ENCODE measurements at places on chromosomes 13 and 19. TPM values are rescaled to one million over a fixed set of nuclear protein-coding genes. Genes with fewer than 3 reads are reported as not detected.

DNA sequence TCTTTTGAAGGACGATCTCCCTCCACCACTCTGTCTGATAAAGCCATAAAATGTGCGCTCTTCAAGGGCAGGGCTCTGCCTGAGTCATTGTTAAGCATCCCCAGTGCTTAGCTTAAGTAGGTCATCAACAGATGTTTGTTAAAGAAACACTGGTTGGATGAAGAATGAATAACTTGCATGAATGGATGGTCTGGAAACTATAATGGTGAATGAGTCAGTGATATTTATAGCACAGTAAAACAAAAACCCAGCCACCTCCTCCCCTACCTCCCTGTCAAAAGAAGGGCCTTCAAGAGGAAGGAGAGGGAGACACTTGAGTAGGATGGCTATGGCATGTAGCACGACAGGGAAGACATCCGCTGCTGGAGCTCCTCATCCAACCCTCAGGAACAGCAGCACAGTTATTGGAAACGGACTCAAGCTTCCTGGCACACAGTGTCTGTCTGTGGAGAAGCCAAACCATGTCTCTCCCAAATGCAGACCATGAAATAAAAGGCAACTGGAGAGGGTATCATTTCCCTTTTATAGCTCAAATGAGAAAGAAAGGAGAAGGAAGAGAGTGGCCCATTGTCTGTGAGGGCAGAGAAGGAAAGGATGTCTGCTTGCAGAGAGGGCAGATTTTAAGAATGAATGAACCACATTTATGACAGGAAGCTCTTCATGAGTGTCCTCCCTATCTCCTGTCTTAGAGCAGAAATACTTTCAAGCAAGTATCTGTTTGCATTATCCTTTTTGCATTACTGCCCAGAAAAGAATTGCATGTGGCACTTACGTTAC lies 183.5 kb upstream of the UBL3 start:
- no peaks in the 10 kb centered on the region for H3K36me3 ChIP-seq
- peaks cover 16% of the 10 kb centered on the region for H3K4me1 ChIP-seq
- H3K4me3 ChIP-seq: no peak overlapping the region
- peak overlapping the region; percentile 72 for H3K27ac ChIP-seq

DNA sequence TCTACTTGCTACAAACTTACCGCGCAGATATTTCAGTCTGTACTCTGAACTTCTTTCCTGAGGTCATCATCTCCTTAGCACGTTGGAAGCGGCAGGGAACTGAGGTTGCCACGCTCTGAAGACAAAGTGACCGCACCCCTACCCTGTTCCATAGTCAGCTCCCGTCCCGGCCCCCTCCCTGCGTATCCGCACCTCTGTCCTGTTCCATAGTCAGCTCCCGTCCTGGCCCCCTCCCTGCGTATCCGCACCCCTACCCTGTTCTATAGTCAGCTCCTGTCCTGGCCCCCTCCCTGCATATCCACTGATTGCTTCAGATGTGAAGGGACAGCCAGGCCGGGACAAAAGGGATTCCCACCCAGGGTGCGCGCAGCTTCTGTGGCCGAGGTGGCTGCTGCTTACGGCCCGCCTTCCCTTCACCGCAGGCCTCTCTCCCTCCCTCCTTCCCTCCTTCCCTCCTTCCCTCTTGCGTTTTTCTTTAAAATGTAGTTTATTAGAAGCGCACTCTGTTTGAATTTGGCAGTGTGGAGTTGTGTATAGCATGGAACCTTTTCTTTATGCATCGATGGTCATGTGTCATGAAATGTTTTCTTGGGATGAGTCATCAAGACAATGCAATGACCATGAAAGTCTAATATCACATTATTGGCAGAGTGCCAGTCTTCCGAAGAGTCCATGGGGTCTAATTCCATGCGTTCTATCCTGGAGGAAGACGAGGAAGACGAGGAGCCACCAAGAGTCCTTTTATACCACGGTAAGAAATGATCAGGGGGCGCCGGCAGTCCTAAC lies 21.9 kb upstream of the NDUFS7 start:
- DNase-seq: peak; percentile 65
- H3K36me3 ChIP-seq: peaks cover 78% of the 10 kb centered on the region
- H3K27me3 ChIP-seq: no peaks in the 10 kb centered on the region
- H3K27ac ChIP-seq: peak overlapping the region; percentile 56
- H3K4me1 ChIP-seq: peaks cover 39% of the 10 kb centered on the region

DNA sequence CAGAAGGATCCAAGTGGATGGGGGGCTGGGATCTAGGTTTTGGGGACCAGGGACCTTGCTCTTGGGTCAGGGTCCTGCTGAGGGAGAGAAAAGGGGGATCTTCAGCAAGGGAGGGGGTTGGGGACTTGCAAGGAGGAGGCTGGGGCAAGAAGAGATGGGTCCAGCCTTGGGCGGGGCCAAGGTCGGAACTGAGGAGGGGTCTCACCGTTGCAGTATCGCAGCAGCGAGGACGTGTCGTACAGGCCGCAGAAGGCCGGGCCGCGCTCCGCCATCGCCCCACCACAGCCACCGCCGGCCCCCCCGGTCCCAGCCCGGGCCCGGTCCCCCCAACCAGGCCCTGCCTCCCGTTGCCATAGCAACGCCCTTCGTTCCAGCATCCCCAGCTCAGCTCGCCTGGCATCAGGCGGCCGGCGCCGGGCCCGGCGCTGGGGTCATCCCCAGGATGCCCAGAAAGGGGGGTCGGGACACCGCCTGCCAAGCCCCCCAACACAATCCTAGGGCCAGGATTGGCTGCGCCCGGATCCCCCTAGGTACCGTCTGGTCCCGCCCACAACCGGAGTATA lies 6.0 kb upstream of the EML2 start:
- H3K27me3 ChIP-seq: peaks cover 40% of the 10 kb centered on the region
- no peak overlapping the region for H3K4me3 ChIP-seq
- H3K27ac ChIP-seq: no peak overlapping the region
- H3K36me3 ChIP-seq: no peaks in the 10 kb centered on the region
- H3K4me1 ChIP-seq: peaks cover 37% of the 10 kb centered on the region
- no peak for DNase-seq

DNA sequence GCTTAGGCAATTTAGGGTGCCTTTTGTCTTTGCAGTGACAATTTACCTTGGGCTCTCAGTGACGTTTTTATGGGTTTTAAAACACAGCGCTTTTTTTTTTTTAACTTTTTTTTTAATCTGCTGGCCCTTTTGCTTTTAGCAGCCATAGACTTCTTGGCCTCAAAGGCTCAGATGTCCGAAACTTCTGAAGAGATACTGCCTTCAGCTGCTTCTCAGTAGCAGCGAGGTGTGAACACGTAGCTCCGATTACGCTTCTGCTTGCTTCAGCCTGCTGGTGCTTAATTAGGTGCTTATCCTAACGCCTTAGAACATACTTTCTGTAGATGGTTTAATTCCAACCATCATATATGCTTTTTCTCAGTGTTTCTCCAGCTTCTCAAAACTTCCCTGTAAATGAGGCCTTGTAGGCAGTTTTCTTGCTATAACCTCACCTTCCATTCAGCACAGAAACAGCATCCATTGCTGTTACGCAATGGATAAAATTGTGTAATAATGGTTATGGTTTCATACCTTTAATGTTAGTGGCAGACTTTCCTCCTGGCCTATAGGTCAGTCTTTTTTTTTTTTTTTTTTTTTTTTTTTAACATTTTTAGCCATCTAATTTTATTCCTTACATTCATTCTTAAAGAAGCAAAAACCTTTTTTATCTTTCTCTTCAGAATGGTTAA lies 723.9 kb downstream of the GPC5 start:
- H3K27ac ChIP-seq: no peak overlapping the region
- no peaks in the 10 kb centered on the region for H3K36me3 ChIP-seq
- DNase-seq: no peak

The PRR19 gene
- 0.27 TPM for total RNA-seq

DNA sequence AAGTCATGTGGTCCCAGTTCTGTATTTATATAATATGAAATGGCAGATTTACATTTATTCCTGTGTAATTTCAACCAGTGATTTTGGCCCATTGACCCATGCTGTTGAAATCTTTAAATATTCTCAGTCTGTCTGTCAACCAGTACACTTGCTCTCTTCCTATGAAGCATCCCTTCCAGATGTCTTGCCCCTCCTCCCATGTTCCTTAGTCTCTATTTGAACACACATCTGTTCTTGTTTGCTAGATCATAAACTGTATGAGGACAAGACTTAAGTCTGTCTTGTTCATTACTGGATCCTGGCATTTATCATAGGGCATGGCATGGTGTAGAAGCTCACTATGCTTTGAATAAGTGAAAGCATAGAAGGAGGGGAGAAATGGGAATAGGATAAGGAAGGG lies 34.9 kb downstream of the STARD13 start:
- peak overlapping the region; percentile 69 for H3K27ac ChIP-seq
- no peaks in the 10 kb centered on the region for H3K27me3 ChIP-seq
- no peaks in the 10 kb centered on the region for H3K36me3 ChIP-seq
- DNase-seq: peak; percentile 66
- no peak overlapping the region for H3K4me3 ChIP-seq

The EHD2 gene
- 30.5 TPM for total RNA-seq

The TMEM145 gene
- total RNA-seq: 0.04 TPM

DNA sequence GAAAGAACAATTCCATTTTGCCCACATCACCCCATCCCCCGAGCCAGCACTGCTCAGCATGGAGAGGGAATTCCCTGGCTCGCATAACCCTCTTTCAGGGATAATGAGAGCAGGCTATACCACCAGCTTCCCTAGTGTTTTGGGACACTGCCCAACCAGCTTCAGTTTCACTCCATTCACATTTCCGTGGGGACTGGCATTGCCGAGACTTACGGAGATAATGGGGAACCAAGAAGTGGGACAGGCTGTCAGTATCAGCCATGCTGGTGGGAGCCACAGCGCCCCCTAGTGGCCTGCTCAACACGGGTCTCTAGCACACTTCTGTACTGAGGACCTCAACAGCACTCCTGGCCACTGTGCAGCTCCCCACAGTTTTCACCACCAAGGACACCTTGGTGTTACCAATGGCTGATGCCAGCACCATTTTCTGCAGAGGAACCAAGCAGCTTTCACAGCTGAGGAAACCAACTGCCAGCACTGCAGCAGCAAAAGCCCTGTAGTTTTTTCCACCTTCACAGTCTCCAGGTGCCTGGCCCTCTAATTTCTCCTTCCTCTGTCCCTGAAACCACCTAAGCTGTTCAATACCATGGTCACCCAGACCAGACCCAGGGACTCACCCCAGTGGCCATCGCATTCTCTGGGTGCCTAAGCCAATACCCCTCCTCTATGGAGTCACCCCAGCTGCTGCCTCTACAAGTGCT lies 23.7 kb downstream of the SLC6A16 start:
- H3K36me3 ChIP-seq: no peaks in the 10 kb centered on the region
- no peak overlapping the region for H3K27ac ChIP-seq
- H3K4me3 ChIP-seq: no peak overlapping the region
- no peaks in the 10 kb centered on the region for H3K27me3 ChIP-seq
- peaks cover 6% of the 10 kb centered on the region for H3K4me1 ChIP-seq

The ZNF878 gene
- total RNA-seq: 0.31 TPM

DNA sequence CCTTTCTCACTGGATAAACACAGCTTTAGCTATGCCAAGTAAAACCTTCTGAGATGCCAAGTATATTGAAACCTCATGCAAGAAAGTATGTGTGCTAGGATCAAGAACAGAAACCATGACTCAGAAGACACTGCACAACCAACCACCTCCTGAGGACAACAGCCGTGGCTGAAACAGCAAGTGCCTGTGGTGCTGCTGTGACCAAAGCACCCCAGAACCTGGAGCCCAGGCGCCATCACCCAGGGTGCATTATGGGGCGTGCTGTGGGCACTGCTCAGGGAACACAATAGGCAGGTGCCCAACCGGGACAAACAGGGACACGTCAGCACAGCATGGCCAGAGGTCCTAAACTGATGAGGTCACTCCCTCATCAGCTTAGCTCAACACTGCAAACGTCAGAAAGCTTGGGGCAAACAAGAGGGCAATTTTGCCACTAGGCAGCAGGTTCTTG lies 101.3 kb upstream of the SLC15A1 start:
- H3K4me1 ChIP-seq: peaks cover 3% of the 10 kb centered on the region
- H3K27ac ChIP-seq: no peak overlapping the region
- peak; percentile 23 for DNase-seq

DNA sequence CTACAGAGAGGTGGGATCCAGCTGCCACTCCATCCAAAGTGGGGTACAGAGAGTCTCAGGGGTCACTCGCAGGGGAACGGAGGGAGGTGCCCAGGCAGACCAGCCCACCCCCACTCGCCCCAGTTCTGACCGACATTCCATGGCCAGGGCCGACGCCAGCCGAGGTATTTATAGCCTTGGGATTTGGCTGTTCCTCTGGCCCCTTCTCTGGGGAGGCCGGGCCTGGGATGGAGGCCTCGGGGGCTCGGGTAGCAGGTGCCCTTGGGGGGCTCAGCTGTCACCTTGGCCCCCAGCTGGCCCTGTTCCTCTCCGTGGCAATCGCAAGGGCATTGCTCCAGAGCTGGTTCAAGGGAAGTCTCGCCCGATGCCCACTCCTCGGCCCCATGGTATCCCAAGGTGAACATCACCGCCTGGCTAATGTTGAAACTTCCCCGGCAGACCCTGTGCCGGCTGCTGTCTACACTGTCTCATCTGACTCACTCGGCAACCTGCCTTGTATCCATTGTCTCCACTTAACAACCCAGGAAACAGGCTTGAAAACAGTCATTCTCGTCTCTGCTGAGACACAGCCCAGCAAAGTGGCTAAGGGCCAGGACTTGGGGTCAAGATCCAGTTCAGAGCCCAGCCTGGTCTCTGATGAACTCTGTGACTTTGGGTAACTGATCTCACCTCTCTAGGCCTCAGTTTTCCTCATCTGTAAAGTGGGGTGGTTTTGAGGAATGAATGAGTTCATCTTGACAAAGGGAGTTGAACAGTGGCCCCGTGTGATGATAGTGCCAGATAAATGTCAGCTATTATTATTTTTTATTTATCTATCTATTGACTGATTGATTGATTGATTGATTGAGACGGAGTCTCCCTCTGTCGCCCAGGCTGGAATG lies 9.7 kb downstream of the PRKACA start:
- peaks cover 47% of the 10 kb centered on the region for H3K4me1 ChIP-seq
- peaks cover 45% of the 10 kb centered on the region for H3K36me3 ChIP-seq
- peak overlapping the region; percentile 86 for H3K27ac ChIP-seq
- no peak overlapping the region for H3K4me3 ChIP-seq

DNA sequence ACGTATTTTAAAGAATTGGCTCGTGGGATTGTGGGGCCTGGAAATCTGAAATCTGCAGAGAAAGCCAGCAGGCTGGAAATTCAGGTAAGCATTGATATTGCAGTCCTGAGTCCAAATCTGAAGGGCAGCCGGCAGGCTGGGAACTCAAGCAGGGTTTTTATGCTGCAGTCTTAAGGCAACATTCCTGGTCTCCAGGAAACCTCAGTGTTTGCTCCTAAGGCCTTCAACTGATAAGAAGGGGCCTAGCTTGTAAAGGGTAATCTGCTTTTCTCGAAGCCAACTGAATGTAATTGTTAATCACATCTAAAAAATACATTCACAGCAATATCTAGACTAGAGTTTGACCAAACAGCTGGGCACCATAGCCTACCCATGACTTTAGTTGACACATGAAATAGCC lies 154.4 kb downstream of the EFNB2 start:
- no peaks in the 10 kb centered on the region for H3K36me3 ChIP-seq
- H3K4me3 ChIP-seq: no peak overlapping the region
- no peak overlapping the region for H3K27ac ChIP-seq
- H3K4me1 ChIP-seq: no peaks in the 10 kb centered on the region
- no peak for DNase-seq

DNA sequence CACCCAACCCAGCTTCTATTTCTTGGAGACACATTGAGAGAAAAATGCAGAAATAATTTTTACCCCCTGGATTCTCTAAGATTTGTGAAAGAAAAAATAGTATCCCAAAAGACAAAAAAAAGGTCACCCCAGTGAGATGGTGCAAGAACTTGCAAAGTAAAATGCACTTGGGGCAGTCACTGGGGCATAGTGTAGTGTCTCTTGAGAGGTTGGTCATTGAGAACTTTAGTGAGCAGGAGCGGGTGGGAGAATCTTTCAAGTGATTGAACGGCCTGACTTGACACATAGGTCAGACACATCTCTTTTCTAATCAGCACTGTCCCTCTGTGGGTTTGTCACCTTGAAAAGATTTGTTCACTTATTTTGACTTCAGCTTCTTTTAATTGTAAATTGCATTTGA lies 2.4 kb downstream of the ZNF85 start:
- peaks cover 2% of the 10 kb centered on the region for H3K4me1 ChIP-seq
- H3K36me3 ChIP-seq: no peaks in the 10 kb centered on the region
- DNase-seq: no peak
- H3K27me3 ChIP-seq: no peaks in the 10 kb centered on the region
